ENCODE measurements at places on chromosomes 12 and 14.

DNA sequence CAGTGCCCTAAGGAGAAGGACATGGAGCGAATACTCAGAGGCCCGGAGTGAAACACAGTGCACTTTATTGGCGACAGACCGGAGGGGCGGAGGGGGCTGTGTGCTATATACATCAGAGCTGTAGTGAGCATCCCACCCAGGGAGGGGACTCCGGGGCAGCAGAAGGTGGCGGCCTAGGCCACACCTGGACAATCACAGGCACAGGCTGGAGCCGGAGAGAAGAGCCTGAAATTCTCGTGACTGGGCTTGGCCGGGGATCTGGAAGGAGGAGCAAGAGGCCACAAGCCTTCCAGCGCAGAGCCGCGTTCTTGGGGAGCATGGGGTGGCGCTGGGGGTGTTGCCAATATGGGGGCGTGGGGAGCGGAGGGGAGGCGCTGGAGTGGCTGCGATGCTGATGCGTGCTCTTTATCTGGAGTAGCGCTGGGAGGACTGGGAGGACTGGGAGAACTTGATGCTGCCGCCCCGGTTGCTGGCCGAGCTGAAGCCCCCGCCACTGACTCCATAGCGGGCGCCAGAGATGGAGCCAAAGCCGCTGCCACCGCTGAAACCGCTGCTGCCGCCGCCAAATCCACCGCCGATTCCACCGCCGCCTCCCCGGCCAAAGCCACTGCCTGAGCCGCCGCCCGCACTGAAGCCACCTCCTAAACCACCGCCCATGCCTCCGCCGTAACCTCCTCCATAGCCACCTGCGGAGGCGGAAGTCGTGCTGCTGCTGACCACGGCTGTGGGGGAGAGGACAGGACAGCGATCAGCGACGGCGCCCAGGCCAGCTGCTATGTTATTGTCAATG is 6.1 kb downstream of the KRT3 start:
- no peak for DNase-seq

DNA sequence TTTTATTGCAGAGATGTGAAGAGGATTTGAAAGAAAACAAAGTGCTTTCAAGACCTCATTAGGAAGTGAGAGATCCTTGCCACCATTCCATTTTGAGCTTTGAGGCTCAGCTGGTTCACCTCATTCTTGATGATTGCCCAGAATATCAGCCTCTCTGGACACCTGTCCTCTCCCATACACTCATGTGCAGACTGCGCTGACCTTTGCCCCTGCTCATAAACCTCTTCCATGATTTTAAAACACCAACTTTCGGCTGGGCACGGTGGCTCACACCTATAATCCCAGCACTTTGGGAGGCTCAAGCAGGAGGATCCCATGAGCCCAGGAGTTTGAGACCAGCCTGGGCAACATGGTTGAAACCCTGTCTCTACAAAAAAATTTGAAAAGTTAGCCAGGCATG is 8.9 kb downstream of the COX14 start:
- DNase-seq: no peak

- DNase-seq: no peak
These were observed 1034.1 kb downstream of the BCL11B start for GRCh38 chr14:98237939-98238338.

- no peak for DNase-seq
These were observed 44.9 kb downstream of the ESRRB start for GRCh38 chr14:76420827-76421226.

DNA sequence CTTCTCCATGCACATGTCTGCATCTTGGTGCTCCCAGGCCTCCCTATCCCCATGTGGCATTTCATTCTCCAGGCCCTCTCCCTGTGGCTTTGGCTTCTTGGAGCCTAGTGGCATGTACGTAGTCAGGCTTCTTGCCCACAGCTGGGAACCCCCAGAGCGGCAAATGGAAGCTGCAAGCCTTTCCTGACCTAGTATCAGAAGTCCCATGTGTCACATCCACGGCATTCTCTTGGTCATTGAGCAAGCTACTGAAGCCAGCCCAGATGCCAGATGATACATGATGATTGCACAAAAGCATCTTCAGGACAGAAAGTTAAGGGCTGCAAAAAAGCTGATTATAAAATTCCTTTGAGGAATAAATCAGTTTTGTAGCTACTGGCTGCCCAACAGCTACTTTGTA is 154.9 kb downstream of the PELI2 start:
- DNase-seq: no peak

- DNase-seq: no peak
These were observed 792 bp upstream of the CHD4 start for GRCh38 chr12:6607751-6608591.

- DNase-seq: no peak
These were observed 138.0 kb upstream of the SLCO1C1 start for GRCh38 chr12:20557096-20557495.

GRCh38 chr12:32201096-32201495 is 94.4 kb downstream of the BICD1 start:
- no peak for DNase-seq

GRCh38 chr12:118330421-118331018 is 42.2 kb downstream of the TAOK3 start:
- DNase-seq: no peak

DNA sequence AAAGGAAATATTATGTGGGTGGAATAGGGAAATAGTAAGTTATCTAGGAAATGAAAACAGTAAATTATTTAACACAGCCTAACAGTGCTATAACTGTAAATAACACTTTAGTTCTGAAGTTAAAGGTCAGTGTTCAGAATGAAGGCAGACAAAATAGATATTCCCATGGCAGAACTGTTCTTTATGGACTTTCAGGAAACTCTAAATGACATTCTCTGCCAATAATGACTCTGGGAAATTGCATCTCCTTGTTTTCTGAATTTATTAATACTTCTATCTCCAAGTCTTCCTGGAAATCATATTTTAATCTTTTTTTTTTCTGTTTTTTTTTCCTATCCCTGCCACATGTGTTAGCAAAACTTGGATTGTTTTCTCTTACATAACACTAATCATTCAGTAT is 101.4 kb downstream of the PDE3A start:
- DNase-seq: no peak

DNA sequence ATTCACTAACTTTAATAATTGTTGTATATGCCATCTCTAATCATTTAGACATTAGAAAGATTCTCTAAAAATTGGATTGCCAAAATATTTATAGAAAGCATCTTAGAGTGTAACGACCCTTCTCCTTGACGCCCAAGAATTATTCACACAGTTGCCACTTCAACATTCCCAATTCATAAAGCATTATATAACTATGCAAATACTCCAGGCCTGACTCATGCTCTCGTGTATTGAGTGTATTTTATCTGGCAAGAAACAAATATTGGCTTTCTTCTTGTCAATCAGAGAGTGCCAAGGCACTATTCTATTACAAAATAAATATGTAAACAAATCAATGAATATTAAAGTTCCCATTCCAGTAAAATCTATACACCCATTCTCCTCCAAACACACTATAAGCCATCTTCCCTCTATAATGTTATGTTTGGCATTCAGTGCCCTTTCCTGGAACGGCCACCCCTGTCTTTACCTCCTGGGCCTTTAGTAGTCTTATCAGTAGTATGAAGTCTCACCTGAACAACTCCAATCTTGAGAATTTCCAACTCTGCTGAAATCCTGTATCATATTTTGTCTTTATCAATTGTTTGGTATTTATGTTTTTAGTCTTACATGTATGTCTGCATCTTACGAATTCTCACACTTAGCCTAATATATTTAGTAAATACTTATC is 182.6 kb downstream of the PIK3C2G start:
- no peak for DNase-seq

- no peak for DNase-seq
These were observed 64.5 kb downstream of the CAND1 start for GRCh38 chr12:67333649-67334048.

DNA sequence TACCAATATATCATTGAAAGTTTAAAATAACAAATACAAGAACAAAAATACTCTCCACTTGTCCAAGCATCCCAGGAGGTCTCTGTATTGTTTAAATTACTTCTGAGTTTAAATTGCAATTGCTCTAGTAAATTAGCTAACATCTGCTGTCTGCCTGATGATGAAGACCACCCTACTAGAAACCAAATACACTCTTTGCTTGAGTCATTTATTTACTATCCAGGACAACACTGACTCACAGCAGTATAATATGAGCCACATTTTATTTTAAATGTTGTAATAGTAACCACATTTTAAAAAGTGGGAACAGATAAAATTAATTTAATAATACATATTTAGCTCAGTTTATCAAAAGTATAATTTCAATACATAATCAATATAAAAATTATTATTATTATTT is 62.9 kb upstream of the EEA1 start:
- no peak for DNase-seq

- no peak for DNase-seq
These were observed 60.4 kb downstream of the FOS start for GRCh38 chr14:75339059-75339458.

DNA sequence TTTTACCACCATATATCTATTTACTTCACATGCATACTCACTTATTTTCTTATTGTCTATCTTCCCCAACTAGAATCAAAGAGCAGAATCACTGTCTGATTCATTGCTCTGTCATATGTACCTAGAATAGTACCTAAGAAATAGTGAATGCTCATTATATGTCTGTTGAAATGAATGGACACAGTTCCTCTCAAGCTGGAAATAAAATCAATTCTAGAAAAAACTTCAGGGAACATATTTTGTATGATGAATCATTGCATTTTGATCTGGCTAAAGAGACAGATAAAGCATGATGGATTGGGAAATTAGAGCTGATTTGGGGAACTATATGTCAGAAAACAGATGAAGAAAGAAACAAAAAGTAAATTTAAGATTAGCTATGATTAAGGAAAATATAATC is 623.3 kb downstream of the C12orf50 start:
- no peak for DNase-seq

GRCh38 chr12:63814146-63814772 is 30.2 kb upstream of the SRGAP1 start:
- no peak for DNase-seq

GRCh38 chr14:23093991-23094665 is 808 bp downstream of the ACIN1 start:
- DNase-seq: no peak

DNA sequence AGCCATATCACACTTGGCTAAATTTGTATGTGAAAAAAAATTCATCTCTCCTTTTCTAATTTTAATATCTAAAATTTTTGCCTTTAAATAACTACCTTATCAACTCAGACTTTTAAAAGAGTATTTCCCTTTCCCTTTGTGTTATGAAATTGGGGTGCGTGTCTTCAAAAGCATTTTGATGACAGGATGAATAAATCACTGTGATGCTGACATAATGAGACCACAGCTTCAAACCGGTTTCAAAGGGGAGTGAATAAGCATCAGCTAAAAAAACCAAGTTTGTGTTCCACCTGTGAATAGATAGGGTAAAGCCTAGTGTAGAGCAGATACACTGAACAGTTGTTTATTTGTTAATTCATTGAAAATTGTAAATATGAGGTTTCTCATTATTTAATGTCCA is 85.0 kb downstream of the LGR5 start:
- no peak for DNase-seq

- no peak for DNase-seq
These were observed 138.7 kb downstream of the BRMS1L start for GRCh38 chr14:35964697-35965286.

GRCh38 chr12:118377021-118377883 is 897 bp downstream of the SUDS3 start:
- no peak for DNase-seq

GRCh38 chr14:61567838-61568571 is 127.3 kb upstream of the HIF1A start:
- no peak for DNase-seq

DNA sequence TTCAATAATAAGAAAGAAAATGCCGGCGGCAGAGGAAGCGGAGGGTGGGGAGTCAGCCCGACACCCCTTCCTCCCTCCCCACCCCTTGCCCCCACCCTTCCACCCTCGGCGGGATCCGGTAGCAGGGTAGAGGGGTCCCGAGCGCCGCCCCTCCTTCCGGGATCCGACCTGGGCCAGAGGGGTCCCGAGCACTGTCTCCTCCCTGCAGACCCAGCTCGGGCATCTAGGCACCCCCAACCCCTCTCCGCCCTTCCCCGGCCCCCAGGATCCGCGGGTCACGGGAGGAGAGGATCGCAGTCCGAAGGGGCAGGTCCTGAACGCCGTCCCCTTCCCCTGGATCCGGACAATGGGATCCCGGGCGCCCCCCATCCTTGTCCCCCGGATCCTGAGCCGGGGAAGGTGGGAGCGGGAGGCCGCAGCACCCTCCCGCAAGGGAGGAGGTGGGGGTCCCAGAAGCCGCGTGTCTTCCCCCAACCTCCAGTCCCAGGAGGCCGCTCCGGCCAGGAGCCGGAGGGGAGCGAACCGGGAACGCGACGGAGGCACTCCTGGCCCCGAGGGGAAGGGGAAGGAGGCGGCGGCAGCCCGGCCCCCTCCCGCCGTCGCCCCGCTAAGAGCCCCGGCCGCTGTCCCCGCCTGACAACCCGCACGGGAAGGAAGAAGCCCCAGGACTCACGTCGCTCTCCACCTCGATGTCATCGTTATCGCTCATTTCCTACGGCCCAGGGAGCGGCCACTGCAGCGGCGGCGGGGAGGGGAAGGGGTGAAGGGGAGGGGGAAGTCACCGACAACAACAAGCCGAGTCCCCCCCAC is 481 bp downstream of the MAX start:
- DNase-seq: peak; percentile 15

DNA sequence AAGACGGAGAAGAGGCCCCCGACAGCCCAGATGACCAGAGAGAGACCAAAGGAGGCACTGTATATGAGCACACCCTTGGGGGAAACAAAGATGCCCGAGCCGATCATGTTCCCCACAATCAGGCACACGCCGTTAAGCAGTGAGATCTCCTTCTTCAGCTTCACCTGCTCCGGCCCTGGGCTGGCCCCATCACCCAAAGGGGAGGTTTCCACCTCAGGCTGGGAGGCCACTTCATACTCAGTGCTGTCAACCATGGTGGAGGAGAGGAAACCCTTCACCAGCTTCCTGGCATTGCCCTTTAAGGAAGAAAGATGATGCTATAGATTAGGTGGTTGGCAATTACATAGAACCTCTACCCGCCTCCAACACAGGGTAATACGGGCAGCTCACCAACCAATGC is 2.1 kb downstream of the SLC7A7 start:
- DNase-seq: no peak

GRCh38 chr14:100965296-100965695 is 61.8 kb upstream of the RTL1 start:
- no peak for DNase-seq

DNA sequence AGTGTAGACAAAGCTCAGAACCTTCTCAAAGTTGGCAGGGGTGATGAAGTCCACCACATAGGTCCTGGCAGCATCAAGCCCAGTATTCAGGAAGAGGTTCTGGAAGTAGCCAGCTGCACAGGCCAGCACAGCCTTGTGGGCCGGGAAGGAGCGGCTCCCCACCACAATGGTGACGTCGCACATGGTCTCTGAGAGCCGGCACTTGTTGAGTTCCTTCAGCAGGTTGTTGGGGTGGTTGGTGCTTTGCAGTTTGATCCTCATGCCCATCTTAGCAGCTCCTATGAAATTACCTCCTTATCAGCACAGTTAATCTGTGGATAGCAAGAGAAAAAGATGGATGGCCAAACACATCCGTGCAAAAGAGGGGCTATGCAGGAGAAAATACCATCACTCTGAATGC is 1.7 kb downstream of the ZBTB39 start:
- DNase-seq: no peak

Measured in stimulated activated CD8-positive, alpha-beta memory T cell treated with anti-CD3 and anti-CD28 coated beads, Interleukin-15, amount 100 ng/mL, for 4 hours (primary cell).